Vagina (tissue), 2 donors: ENCODE measurements at places on chromosomes 12 and 14.
A peak's percentile ranks its signal among the peaks of the same experiment; 100 is the strongest.

- DNase-seq: no peak
Measured at GRCh38 chr14:52352061-52352491, 38.0 kb downstream of the PTGER2 start.

GRCh38 chr14:101823511-101824120 lies 62.1 kb downstream of the PPP2R5C start:
- DNase-seq: peak; percentile 82

DNA sequence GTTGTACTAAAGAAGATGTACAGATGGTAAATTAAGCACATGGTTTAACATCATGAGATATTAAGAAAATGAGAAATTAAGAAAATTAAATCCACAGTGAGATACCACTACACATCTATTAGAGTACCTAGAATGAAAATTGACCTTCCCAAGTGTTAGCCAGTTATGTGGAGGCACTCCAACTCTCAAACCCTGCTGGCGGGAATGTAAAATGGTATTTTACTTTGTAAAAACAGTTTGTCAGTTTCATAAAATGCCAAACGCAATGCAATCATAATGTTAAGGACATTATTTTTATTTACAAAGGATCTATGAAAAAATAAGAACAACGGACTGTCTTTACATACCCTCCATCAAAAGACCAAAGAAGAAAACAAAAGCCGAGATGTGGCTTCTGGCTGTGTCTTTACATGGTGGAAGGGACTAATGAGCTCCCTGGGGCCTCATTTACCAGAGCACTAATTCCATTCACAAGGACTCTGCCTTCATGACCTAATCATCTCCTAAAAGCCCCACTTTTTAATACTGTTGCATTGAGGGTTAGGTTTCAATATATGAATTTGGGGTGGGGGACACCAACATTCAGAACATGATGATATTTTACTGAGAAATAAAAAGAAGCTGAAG lies 1178.7 kb downstream of the AACS start:
- DNase-seq: no peak

- no peak for DNase-seq
Measured at GRCh38 chr14:75514673-75515628, 7.3 kb upstream of the BATF start.

DNA sequence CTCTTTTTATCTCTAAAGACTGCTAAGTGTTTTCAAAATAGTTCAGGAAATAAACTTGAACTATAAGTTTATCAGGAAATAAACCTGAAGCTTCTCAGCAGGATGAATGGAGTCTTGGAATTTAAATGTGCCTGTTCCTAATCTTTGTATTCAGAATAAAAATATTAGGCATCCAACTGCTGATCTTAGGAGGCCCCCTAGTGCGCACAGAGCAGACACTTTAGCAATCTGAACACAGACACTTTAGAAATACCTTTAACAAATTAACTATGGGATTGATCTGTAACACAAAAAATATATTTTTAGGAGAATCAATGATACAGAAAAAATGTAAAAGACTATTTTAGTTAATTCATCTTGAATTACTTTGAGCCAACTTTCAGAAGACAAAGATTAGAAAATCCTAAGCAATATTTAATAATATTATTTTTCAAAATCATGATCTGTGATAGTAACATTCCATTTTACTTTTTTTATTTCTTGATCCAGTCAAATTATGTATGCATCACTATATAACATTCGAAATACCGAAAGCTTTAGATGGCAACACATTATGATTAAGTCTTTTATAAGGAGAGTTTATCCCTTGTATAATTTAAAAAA lies 80.9 kb downstream of the SLC41A2 start:
- DNase-seq: no peak

- no peak for DNase-seq
Measured at GRCh38 chr14:85417396-85417795, 112.5 kb upstream of the FLRT2 start.

DNA sequence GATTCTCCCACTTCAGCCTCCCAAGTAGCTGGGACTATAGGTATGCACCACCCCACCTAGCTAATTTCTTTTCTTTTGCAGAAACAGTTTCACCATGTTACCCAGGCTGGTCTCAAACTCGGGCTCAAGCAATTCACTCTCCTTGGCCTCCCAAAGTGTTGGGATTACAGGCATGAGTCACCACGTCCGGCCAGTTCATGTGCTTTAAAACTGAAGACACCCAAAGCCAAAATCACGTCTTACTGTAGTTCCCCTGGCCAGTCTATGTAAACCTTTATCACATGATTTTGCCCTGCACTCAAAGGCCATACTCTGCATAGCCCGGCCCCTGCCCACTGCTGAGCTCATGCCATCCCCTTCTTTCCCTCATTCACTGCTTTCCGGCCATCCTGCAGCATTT lies 4.5 kb downstream of the ALKBH2 start:
- no peak for DNase-seq

- no peak for DNase-seq
Measured at GRCh38 chr12:105057174-105057573, 27.1 kb downstream of the ALDH1L2 start.

GRCh38 chr14:99689266-99690236 lies 5.5 kb downstream of the CYP46A1 start:
- peak; percentile 61 for DNase-seq

DNA sequence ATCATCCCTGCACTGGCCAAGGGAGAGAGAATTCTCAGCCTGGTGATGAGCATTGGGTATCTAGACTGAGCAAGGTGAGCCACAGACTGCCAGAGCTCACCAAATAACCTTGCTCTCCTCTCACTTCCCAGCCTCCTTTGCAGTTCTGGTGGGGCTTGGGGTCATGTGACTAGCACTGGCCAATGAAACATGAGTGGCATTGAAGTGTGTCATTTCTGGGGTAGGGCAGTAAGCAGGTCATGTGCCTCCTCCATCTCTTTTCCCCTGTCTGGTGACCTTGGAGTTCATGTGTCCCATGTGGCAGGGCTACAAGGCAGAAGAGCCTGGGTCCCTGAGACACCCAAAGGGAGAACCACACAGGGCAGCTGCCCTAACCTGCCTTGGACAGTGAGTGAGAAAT lies 3.6 kb upstream of the KRT72 start:
- DNase-seq: peak; percentile 76

GRCh38 chr12:17352164-17352563 lies 737.8 kb downstream of the RERGL start:
- no peak for DNase-seq

- no peak for DNase-seq
Measured at GRCh38 chr14:106729551-106729950, 1203.2 kb downstream of the TMEM121 start.

GRCh38 chr12:109737126-109737525 lies 23.5 kb downstream of the FAM222A start:
- DNase-seq: no peak

GRCh38 chr14:97344666-97345065 lies 547.5 kb downstream of the VRK1 start:
- DNase-seq: no peak

GRCh38 chr12:5374713-5375112 lies 57.2 kb upstream of the NTF3 start:
- DNase-seq: no peak

DNA sequence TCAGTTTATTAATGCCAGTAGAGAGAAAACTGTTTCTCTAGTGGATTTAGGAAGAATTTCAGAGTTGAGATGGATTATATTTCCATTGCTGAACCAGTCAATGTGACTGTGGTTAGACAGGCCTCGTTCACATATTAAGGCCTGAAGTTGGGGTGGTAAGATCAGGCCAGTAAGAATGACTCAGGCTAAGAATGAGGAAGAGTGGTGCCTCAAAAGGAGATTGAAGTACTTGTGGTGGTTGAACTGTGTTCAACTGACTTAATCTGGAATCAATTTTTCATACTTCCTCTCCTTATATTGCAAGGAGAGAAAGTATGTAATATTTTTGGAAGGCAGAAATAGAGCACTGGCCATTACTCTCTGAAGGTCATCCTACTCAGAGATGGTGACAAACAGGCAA lies 37.8 kb upstream of the ATF7IP start:
- no peak for DNase-seq

GRCh38 chr14:71324767-71325272 lies 417.6 kb downstream of the PCNX1 start:
- DNase-seq: no peak

GRCh38 chr12:2801044-2801783 lies 6.4 kb downstream of the FKBP4 start:
- DNase-seq: no peak
